ENCODE measurements at places on chromosomes 11 and 22.

GRCh38 chr11:103862802-103863174, 173.7 kb upstream of the DDI1 start:
- no peak for DNase-seq

DNA sequence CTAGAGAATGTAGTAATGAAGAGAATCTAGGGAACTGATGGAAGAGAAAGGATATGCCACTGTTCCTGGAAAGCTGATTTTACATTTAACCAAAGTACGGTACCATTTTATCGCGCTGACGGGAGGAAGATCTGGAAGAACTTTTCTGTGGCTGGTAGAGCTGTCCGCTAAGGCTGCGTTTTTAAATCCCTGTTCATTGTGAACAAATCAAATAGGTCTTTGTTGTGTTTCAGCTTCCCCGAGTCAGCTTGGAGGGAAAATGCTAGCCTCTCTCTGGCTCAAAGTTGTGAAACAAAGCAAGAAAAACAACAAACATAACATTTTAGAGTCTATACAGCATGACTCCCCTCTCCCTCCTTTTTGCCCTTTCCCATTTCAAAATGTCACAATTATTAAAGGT, 34.4 kb downstream of the FBXO7 start:
- no peak for DNase-seq

- peak; percentile 42 for DNase-seq
Observed at GRCh38 chr11:11346303-11346702, 6.7 kb downstream of the CSNK2A3 start.

DNA sequence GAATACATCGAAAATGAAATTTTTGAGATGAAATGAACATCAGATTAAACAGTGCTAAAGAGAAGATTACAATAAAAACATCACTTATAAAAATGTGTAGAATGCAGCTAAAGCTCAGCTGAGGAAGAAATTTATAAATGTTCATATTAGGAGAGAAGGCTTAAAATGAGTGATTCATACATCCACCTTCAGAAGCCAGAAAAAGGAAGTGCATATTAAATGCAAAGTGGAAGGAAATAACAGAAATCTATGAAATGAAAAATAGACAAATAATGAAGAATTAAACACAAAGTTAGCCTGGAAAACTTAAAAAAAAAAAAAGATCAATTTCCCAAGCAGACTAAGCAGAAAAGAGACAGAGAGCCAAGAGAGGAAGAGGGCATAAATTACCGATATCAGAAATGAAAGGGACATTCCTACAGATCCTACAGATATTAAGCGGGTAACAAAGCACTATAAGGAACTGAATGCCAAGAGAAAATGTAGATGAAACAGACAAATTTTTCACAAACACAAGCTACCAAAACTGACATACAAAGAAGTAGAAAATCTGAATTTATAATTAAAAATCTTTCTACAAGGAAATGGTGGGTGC, 7.2 kb upstream of the MOB2 start:
- DNase-seq: no peak

DNA sequence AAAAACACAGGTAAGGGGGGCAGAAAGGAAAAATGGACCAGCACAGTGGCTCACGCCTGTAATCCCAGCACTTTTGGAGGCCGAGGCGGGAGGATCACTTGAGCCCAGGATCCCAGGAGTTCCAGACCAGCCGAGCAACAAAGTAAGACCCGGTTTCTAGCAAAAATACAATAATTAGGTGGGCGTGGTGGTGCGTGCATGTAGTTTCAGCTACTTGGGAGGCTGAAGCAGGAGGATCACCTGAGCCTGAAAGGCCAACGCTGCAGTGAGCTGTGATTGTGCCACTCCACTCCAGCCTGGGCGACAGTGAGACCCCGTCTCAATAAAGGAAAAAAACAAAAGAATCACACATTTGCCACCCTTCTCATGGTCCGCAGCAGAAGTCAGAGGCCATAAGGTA, 519.4 kb downstream of the BRD1 start:
- DNase-seq: no peak

DNA sequence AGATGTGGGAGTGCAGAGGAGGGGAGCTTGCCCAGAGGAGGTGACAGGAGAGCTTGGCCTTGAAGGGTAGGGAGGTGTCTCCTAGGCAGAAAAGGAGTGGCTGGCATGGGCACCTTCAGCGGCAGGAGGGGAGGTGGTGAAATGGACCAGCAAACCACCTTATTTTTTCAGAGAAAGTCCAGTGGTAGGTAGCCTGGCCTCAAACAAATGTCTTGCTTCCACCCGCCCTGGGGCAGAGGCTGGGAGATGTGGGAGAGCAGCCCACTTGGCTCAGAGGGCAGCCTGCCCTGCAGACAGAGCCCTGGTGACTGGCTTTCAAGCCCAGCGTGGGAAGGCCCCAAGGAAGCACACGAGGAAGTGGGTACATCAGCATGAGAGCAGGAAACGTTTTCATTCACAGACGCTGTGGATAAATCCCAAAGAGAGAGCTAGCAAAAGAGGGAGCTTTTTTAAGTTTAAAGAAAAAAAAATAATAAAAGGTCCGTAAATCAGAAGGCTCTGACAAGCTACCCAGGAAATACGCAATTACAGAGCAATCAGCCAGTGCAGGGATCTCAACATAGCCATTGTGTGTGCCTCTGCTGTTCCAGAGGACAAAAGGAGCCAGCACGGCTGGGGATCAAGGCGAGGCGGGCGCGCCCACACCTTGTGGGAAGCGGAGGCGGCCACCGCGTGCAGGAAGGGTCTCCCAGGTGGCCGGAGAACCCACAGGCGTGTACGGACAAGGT, 238.7 kb upstream of the PLET1 start:
- DNase-seq: no peak

GRCh38 chr11:2655834-2656622, 43.8 kb downstream of the KCNQ1OT1 start:
- DNase-seq: no peak

GRCh38 chr11:126452241-126453101, 97.0 kb downstream of the ST3GAL4 start:
- no peak for DNase-seq

DNA sequence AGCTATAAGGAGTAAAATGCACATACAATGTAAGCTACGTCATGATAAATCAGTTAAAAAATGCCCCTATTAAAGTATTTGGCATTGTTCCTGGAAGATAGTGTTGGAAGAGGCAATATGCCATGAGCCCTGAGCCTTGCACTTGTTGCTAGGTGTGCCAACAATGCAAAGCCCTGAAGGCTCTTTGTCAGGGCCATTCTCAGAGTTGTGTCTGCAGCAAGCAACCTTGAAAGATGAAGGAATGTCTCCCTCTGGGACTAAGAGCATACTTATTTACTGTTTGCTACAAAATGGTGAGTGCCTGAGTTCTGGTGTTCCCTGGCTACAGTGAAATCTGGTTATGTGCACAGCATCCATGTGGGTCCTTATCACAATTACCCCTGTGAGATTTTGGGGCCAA, 322.3 kb upstream of the FAT3 start:
- DNase-seq: no peak

DNA sequence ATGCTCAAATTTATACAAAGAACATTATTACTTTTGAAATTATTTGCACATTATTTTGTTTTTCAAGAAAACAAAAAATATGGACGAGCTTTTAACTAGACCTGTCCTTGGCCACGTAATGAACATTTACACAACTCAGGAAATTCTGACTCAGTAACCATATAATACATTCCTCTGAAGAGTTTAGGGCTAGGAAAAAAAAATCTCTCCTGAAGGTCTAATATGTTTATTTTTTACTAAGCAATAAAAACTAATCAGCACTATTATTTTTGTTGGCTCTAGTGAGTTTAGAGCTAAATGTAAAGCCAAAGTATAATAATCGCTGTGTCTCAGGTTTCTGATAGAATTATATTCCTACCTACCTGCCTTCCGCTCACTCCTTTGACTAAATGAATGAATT, 187.5 kb downstream of the SWAP70 start:
- DNase-seq: no peak

DNA sequence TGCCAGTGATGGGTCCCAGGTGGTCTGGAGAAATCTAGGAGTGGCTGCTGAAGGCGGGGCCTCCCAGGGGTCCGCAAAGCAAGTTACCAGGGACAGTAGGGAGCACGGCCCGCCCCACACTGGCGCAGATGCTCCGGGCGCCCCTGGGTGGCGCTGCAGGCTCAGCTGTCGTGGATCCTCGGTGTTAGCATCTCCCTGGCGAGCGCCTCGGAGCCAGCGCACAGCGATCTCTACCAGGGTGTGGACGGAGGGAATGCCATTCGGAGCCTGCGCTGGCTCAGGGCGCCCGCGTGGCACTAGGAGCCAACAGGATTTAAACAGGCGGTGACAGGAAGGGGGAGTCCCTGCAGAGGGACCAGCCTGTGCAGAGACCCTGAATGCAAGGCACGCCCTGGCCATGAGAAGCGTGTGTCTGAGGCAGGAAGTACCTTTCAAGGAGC, 20.2 kb downstream of the FADS3 start:
- no peak for DNase-seq

DNA sequence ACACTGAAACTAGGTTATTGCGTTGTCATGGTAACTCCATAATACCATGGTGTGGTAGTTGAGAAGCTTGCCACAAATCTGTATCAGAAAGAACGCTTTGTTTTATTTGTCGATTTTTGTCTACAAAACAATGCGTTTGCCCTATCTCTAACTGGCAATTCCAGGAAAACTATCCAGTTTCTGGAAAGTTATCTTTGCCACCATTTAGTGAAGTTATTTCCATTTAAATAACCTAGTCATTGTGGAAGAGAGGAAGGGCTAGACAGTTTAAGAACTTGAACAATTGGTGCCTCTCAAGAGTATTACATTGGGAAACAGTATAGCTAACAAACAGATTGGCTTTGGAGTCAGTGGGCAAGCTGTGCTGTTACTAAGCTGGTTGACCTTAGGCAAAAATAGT, 7.9 kb downstream of the HSD17B12 start:
- DNase-seq: no peak

DNA sequence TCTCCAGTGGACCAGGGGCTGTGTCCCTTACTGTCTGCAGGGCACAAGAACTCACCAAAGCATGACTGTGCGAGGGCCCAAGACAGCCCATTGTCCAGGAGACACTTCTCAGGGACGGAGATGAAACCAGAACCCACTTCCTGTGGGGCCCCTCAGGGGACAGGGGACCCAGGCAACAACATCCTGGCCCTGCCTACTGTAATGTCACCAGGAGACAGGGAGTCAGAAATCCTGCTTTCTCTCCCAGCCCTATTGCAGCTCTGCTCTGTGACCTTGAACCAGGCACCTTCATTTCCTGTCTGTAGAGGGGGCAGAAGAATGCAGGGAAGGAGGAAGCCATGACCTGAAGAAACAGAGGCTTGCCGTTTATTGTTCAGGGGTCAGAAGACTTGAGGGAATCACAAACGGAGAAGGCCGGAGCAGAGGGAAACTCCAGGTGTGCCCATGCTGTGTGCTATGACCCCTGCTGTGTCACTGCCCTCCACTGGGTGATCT, 98.0 kb downstream of the NAT10 start:
- no peak for DNase-seq

DNA sequence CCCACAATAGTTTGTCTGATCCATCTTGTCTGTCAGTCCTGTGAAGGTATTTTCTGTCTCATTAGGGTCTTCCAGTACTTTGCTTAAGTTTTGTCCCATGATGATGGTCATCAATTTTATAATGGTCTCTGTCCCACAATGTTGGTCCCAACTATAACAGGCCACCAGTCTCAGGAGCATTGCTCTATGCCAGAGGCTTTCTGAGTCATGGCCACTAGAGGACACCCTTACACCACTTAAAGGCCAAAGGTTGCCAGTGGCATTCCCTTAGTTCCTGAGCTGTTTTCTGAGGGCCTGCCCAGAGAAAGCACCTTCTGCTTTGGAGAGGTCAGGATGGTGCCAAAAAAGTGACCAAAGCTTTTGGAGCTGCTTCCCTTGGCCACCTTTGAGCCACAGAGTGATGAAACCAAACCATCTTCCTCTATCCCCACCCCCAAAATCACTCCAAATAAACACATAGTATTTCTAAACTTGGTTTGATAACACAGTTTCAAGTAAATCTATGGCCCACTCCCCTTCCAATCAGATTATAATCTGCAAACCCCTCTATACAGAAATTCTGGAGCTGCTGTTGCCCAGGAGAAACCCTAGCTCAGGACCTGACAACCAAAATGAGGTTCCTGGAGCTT, 19.3 kb downstream of the EIF3F start:
- peak; percentile 26 for DNase-seq

DNA sequence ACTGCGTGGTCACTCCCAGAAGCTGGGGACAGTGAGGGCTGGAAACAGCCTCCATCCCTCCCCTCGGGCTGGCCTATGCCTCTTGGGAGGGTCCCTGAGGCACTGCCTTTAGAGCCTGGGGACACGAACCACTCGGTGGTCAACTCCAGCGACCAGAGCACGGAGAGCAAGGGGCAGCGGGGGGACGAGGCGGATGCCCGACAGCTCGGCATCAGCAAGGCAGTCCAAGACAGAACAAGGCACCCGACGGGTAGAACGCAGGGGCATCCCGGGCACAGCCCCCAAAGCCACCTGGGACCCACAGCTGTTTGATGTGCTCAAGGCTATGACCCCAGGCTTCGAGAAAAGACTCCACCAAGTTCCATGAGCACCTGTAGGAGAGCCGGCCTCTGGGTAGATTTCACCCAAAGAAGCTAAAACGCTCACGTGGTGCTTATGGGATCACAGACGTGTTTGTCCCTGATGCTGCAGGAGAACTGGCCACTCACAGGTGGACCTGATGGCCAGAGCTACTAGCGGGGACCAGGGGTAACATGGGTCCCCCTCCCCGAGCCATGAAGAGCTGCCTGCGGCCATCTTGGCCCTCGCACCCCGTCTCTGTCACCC, 510 bp upstream of the LSP1 start:
- DNase-seq: no peak

DNA sequence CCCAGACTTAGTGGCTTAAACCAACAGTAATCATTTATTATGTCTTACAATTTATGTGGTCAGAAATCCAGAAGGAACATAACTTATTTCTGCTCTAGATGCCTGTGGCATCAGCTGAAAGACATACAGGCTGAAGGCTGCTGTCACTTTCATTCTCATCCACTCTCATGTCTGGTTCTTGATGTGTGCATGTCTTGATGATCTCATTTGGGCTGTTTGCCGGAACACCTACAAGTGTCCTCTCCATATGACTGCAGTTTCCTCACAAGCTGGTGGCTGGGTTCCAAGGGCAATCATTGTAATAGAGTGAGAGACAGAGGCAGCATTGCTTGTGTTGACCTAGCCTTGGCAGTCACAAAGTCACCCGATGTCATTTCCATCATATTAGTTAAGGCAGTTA, 1375.9 kb upstream of the RAG2 start:
- no peak for DNase-seq

DNA sequence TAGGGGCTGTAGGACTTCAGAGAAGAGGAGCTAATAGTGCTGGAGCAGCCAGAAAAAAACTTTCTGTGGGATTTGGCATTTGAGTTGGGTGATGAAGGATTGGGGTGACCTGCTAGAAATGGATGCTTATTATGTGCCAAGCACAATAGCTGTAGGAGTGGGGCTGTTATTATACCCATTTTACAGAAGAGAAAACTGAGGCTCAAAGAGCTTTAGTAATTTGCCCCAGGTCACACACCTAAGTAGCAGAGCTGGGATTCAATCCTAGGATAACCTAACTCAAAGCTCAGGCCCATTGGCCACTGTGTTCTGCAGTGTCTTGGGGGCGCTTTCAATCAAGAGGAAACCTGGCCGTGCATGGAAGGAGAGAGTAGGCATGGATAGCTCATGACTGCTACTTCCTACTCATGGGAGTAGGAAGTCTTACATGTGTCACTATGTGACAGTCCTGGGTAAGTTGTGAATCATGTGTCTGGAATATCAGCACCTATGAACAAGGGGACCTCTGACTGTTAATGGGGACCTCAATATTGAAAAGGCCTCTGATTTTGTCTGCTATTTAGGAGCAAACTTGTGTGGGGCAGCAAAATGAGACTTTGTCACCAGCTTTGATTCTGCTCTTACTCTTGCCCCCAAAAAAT, 6.1 kb upstream of the ELF5 start:
- DNase-seq: no peak
